ENCODE measurements at places on chromosomes 13 and 19.

DNA sequence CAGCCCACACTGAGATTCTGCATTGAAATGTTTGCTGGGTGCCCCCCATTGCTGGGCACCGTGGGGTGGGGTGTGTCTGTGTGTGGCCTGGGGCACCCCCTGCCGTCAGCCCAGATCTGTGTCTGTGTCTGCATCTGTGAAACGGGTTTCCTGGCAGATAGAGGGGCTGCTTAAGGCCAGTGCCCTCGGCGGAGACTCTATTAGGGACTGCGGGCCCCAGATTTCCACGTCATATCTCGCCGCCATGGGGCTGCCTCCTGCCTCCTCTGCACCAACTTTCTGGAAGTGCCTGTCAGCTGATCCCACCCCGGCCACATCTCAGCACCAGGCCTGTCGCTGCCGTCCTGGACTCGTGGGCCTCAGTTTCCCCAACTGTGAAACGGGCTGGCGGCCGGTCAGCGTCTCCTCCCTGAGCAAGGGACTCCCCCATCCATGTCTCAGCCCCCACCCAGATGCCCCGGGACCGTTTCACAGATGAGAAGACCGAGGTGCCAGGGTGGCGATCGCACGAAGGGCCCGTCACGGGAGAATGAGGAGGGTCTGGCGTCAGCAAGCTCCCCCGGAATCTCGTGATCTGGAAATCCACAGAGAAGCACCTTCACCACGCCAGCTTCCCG, 21.4 kb downstream of the ARID3A start:
- DNase-seq = no peak

- no peak for DNase-seq
Observed at GRCh38 chr19:39014037-39014436, 18.3 kb downstream of the FBXO27 start.

DNA sequence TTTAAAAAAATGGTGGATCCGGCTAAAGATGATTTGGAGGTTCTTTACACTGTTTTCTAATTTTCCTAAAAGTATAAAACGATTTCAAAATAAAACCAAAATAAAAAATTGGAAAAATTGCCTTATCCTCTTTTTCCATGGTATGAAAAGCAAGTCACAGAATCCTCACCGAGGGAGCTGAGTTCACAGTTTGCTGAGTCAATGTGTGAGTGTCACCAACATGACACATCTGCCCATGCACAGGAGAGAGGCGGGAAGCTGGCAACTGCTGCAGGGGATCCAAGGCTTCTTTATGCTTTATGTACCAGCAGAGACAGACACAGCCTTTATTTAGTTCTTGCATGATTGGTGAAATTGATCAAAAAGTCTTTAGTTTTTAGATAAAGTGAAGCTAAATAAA, 157.8 kb downstream of the TNFSF13B start:
- DNase-seq = no peak

GRCh38 chr13:46166224-46166584, 15.8 kb downstream of the LCP1 start:
- no peak for DNase-seq

Data from omental fat pad (tissue), 4 donors.